Islet precursor cell (in vitro differentiated cells): ENCODE measurements at places on chromosomes 2 and 18.
A peak's percentile ranks its signal among the peaks of the same experiment; 100 is the strongest.

- no peak for DNase-seq
These were observed 95.2 kb downstream of the NAB1 start for GRCh38 chr2:190744041-190744440.

DNA sequence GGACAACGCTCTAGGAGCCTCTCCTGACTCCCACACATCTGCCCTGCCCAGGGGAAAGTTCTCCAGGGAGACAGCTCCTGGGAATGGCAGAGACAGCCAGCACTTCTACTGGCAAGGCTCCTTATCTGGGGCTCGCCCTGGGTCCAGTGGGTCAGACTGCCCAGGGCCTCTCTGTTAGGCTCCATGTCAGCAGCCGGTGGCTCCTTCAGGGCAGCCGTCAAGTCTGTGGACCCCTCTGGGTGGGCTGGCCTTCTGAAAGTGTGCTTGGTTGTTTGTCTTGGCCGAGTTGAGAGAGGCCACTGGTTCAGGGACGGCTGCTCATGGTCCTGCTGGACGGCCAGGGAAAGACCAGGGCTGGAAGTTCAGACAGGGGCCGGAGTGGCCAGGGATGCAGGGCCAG is 65.6 kb downstream of the RPIA start:
- DNase-seq, result no peak

DNA sequence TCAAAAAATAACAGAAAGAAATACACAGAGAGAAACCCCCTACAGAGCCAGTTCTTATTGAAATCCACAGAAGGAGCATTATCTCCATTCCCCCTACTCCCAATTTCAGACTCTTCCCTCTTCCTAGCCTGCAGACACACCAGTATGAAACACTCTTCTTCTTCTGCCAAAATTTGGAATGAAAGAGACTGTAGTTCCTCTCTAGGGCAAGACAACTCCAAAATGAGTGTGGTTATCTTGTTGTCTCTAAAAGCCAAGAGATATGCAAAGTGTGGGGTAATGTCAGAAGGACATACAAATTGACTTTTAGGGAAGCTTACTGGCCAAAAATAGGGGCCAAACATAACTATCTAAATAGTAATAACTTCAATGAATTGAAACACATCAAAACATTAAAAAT is 337.1 kb upstream of the SETBP1 start:
- no peak for DNase-seq

GRCh38 chr2:223725494-223725893 is 111.9 kb downstream of the AP1S3 start:
- peak; percentile 98 for DNase-seq

DNA sequence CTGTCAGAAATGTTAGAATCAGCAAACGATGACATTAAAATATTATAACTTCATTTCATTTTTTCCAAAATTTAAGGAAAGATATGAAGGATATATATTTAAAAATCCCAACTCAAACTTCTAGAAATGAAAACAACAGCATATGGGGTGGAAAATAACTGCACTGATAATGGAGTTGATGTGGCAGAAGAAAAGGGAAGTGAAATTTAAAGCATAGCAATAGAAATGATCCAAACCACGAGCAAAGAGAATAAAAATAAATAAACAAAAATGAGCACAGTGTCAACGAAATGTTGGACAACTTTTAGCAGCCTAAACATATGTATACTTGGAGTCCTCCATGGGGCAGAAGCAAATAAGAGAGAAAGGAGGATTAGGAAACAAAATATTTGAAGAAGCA is 280.2 kb downstream of the KCNJ3 start:
- no peak for DNase-seq

- DNase-seq, result no peak
These were observed 33.8 kb downstream of the TOGARAM2 start for GRCh38 chr2:29014811-29015421.
